Stimulated activated CD8-positive, alpha-beta memory T cell treated with anti-CD3 and anti-CD28 coated beads, Interleukin-15, amount 100 ng/mL, for 1 hour (primary cell): ENCODE measurements at places on chromosomes 2 and 18.

DNA sequence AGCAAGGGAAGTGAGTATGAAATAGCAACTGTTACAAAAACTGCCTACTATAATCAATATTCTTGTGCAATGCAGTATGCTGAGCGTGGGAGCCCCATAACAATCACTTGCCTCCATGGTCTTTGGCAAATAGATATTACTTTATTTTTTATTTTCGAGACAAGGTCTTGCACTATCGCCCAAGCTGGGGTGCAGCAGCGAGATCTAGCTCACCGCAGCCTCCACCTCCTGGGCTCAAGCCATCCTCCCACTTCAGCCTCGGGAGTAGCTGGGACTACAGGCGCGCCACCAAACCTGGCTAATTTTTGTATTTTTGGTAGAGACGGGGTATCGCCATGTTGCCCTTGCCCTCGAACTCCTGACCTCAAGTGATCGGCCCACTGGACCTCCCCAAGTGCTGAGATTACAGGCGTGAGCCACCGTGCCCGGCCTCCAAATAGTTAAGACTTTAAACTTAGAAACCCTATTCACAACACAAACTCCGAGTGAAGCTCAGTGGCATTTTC, 1.2 kb upstream of the CCNT2 start:
- no peak for DNase-seq

GRCh38 chr18:24176727-24177416, 38.0 kb downstream of the CABYR start:
- DNase-seq = peak; percentile 4

- DNase-seq = no peak
These were observed 10.6 kb upstream of the NMI start for GRCh38 chr2:151299920-151300539.

- DNase-seq = no peak
These were observed 36.1 kb upstream of the GPD2 start for GRCh38 chr2:156399950-156400705.

DNA sequence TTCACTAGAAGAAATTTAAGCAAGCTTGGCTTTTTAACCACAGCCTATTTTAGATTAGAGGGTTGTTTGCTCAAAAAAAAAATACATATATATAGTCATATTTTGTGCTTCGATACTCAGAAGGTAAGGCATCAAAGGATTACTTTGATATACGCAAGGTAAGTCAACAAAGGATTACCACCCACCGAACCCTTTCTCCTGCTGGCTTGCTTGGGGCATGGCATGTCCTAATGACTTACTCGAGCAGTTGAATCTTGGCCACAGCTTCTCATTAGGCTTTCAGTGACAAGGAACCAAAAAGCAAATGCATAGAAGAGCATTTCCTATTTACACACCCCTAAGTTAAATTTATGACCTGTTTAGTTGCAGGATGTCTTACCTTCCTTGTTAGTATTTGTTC, 295.7 kb downstream of the AGAP1 start:
- no peak for DNase-seq

DNA sequence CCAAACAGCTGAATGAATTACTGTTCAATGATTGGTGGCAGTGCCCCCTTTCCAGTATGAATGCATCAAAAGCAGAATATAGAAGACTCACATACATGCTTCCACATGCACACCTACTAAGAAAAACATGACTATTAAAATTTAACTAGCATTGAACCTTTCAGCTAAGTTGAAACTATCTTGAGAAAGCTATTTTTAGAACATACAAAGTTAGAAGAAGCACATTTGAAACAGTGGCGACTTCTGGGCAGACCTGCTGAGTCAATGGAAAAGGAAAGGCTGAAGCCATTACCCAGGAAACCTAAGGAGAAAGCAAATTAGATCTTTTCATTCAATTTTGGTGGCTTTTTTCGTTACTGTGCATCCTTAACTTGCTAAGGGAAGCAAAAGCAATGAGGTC, 55.9 kb downstream of the PLA2R1 start:
- DNase-seq = no peak

- DNase-seq = no peak
These were observed 18.6 kb upstream of the ADCYAP1 start for GRCh38 chr18:886076-886475.

- no peak for DNase-seq
These were observed 42.5 kb upstream of the PID1 start for GRCh38 chr2:229313591-229313990.

GRCh38 chr2:176133389-176133788, 3.9 kb downstream of the HOXD8 start:
- DNase-seq = no peak

DNA sequence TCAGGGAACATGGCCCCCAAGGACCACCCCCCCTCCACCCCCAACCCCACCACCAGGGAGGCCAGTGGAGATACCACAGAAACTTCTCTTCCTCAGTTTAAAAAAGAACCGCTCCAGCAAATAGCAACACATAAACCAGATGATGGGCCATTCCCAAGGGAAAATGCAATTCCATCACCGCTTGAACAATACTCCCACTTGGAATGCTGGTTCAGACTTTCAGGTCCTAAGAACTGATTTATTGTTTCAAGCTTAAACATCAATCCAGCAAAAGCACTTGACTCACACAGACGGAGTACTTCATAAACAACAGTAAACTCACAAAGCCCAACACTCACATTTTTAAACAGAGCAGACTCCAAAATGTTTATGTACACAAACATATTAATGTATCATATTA, 6.9 kb downstream of the HDAC4 start:
- DNase-seq = no peak

- DNase-seq = no peak
These were observed 171.1 kb upstream of the MYT1L start for GRCh38 chr2:2502201-2502549.

- no peak for DNase-seq
These were observed 46.0 kb downstream of the ACAA2 start for GRCh38 chr18:49767111-49768050.

GRCh38 chr18:50218432-50219197, 23.7 kb upstream of the MYO5B start:
- DNase-seq = no peak

GRCh38 chr2:215848698-215849097, 164.7 kb downstream of the MREG start:
- no peak for DNase-seq

- DNase-seq = no peak
These were observed 107.7 kb downstream of the MDH1 start for GRCh38 chr2:63696496-63696895.

DNA sequence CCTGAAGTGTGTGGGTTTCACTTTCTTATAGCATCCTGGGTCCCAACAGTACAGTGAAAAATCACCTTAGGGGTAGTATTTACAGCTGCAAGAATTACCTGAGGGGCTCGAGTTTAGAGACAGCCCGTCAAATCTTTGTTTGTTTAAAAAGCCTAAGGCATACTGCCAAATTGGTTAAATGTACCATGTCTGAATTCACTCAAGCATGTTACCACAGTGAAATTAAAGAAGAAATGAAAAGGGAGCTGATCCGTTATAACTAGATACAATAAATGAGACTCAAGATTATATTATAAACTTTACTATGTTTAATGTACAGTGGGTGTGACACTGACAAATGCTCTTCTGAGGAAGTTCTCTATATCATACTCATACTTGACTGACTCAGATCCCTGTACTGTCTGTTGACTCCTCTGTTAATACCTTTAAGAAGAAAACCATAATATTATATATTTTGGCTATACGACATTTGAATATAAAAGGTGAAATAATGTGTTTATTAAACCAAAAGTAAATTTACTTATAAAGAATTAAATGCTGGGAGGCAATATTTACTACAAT, 107.3 kb downstream of the TMEFF2 start:
- DNase-seq = no peak

DNA sequence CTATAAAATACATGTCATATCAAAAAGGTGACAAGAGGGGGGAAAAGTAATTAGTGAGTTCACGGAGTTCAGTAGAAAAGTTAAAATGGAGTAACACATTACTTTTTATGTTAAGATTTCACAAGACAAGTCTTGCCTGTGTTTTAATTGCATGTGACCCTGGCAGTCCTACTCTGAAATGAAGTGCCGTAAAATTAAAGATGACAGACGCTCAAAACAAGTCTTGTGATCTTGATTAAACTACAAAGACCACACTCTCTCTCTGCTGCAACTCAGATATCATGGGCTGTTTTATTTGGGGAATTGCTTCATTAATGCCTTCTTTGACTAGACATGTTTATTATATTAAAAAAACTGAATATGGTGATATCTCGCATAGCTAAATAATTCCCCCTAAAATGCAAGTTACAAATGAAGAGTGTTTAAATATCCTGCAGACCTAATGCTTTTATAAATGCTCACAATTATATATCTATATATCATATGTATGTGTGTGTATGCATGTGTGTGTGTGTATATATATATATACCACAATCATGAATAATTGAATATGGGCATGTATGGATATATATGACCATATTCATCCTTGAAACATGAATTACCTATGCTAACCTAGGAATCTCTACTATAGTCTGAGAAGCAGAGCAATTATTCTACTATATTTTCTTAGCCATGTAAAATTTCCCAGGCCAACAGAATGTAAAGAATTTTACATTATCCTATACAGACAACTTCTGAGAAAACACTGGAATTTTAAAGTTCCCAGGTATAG, 647.5 kb downstream of the ARHGAP15 start:
- no peak for DNase-seq

DNA sequence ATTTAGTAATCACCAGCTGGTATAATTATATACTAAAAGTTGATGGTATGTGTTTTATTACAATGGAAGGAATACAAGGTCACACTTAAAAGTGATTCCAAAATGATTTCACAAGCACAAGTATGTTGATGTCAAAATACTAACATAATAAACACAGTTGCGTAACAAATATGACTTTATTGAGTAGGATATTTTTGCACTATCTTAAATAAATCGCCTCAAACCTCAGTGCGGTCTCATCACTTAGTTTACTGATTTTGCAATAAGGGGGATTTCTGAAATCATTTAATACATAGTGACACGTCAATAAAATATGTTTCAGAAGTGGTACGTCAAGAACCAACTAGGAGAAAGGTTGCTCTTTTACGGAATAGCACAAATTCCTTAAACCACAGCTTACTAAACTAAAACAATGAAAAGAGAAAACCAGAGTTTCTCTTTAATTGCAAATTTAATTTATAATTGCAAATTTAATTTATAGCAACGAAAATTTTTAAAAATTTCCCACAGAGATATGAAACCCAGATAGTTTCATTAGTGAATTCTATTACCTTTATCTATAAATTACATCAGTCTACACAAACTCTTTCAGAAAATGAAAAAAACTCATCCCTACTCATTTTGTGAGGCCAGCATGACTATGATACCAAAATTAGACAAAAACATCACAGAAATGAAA, 304.0 kb upstream of the REG3G start:
- no peak for DNase-seq

DNA sequence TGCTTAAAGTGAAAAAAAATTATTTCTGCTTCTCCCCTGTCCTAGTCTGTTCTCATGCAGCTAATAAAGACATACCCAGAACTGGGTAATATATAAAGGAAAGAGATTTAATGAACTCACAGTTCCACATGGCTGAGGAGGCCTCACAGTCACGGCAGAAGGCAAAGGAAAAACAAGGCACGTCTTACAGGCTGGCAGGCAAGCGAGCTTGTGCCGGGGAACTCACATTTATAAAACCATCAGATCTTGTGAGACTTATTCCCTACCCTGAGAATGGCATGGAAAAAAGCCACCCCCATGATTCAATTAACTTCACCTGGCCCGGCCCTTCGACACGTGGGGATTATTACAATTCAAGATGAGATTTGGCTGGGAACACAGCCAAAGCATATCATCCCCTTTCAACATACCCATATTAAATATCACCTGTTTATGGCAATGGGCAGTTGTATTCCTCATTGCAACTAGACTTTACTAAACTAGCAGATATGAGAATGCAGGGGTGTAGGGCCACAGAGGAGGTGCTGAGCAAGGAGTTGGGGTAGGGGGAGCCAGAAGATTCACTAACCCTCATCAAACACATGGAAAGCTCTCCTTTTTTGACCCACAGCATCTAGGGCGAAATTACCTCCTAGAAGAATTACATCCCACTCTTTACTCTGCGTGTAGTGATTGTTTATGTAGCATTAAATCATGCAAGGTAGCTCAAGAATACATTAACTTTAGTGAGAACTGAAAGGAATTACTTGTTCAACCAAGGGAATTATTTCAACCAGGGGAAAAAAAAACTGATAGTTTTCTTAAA, 183.3 kb upstream of the DOK6 start:
- no peak for DNase-seq

DNA sequence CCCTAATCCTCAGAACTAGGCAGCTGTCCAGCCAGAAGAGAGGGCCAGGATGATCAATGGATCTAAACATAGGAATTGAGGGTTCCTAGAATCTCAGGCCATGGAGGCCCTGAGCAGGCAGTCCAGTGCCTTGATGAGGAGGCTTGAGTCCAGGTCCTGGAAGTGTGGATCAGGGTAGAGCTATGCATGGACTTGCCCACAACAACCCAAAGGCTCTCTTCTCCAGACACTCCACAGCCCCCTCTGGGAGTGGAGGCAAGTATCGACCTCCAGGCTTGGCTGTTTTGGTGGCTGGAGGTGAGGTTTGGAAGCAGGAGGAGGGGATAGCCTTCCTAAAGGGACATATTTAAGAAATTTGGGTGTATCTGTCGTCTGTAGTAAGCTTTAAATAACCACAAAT, 45.7 kb downstream of the NAPG start:
- DNase-seq = no peak

- no peak for DNase-seq
These were observed 490.0 kb downstream of the TXNL1 start for GRCh38 chr18:56148373-56148772.

- no peak for DNase-seq
These were observed 82.9 kb downstream of the SCN3A start for GRCh38 chr2:165120740-165121467.

GRCh38 chr2:234846599-234847363, 105.0 kb upstream of the SH3BP4 start:
- DNase-seq = no peak

GRCh38 chr2:232028631-232029030, 67.1 kb downstream of the DIS3L2 start:
- DNase-seq = no peak

DNA sequence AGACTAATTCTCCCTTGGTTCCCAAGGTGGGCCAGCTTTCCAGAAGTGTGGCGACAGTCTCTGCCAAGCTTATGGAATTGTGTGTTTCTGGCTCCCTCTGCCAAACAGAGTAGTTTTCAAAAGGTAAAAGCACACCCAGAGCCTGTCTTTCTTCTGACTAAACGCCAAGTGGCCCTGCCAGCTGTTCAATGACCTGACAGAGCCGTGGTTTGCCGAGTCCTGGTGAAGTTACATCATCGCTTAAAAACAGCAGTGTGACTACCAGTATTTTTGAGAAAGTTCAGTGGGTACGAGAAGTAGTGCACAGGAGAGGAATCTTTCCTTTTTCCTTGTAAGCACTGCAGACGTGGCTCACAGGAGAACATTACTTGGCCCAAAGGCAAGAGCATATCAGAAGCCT, 1.9 kb downstream of the PER2 start:
- DNase-seq = no peak
